ENCODE measurements at places on chromosomes 16 and 17. TPM values are rescaled to one million over a fixed set of nuclear protein-coding genes. Genes with fewer than 3 reads are reported as not detected.

Gene NUP93
- 63.6 TPM for polyA plus RNA-seq

Gene MYL11
- 9.9 TPM for polyA plus RNA-seq

Gene ADGRG3
- 0.38 TPM for polyA plus RNA-seq

Gene EME1
- polyA plus RNA-seq = 12.1 TPM

Gene GPR179
- polyA plus RNA-seq = 0.17 TPM

- DNase-seq = peak; percentile 62
These were observed 3.2 kb downstream of the NDE1 start for GRCh38 chr16:15653227-15653626.

- DNase-seq = no peak
These were observed 34.6 kb upstream of the TOX3 start for GRCh38 chr16:52581530-52581929.

- DNase-seq = no peak
These were observed 37.2 kb downstream of the TENT4B start for GRCh38 chr16:50190292-50190691.

- DNase-seq = no peak
These were observed 470 bp upstream of the GGT6 start for GRCh38 chr17:4560837-4561256.

DNA sequence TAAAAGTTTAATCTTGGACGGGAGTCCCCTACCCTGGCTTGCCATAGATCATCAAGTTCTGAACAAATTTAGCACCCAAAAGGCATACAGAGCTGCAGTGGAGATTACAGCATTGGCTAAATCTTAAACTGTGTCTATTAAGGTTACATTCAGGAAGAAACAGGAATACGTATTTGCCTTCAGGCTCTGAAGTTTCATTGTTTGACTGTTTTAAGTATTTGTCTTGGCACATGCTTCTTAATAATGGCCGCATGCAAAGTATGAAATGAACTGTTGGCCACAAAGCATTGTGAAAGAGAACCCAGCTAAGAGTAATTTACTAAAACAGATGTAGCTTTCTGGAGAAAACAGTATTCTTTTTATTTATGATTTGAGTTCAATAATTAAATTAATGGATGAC, 63.9 kb upstream of the CNEP1R1 start:
- DNase-seq = peak; percentile 48

DNA sequence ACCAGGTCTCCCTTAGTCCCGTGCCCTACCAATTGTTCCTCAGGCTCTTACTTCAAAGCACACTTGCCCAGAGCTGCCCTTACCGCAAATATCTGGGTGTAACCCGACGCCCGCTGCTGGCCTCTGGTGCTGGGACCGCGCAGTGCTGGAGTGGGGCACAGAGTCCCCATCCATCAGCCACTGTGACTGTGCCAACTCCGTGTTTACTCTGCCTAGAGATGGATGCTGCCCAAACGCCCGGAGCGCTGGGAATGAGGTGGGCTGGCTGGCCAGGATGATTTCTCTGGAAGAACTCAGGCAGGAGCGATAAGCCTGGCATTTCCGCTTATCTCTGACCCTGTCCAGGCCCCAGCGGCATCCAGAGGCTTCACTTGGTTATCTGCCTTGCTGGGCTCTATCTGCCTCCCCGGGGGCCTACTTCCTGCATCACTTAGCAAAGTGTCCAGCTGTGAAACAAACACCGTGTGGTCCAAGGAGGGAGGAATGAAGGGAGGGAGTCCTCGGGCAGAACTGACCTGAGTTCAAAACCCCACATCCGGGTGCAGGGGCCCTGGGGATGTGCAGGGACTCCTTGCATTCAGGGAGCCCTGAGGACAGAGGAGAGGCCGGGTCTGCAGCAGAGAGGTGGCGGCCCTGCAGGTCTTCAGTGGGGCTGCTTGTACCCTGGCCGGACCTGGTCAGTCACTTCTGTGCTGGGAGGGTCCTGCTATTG, 9.4 kb upstream of the MYLK3 start:
- DNase-seq = no peak

- no peak for DNase-seq
These were observed 72.1 kb downstream of the VMP1 start for GRCh38 chr17:59779521-59779920.
